ENCODE measurements at places on chromosomes 12 and 14.

- DNase-seq: no peak
Observed at GRCh38 chr14:104431351-104431928, 148.1 kb upstream of the C14orf180 start.

DNA sequence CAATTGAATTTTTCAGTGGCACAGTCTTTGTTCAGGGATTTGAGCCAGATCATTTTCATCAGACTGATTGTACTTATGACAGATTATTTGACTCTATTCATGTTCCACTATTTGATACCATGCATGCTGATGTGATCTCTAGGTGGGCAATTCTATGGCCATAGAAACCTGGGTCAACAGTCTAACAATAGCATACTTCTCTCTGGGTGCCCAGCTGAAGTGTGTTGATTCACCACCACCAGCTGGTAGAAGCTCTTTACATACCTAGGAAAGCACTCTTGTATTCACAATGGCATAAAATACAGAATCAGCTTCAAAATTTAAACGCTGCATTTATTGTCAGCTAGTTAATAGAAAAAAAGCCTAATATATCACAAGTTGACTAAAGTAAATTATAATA, 90.2 kb upstream of the TMTC2 start:
- DNase-seq: no peak

GRCh38 chr12:91702843-91703425, 442.7 kb downstream of the BTG1 start:
- DNase-seq: no peak

GRCh38 chr12:53532524-53533445, 25.5 kb upstream of the NPFF start:
- no peak for DNase-seq

GRCh38 chr12:34347367-34347766, 325.1 kb downstream of the ALG10 start:
- no peak for DNase-seq

- DNase-seq: no peak
Observed at GRCh38 chr12:47892819-47893218, 12.0 kb downstream of the VDR start.

- no peak for DNase-seq
Observed at GRCh38 chr12:111256629-111257434, 112.1 kb downstream of the PHETA1 start.

GRCh38 chr12:43550831-43551271, 1.2 kb downstream of the ADAMTS20 start:
- no peak for DNase-seq

DNA sequence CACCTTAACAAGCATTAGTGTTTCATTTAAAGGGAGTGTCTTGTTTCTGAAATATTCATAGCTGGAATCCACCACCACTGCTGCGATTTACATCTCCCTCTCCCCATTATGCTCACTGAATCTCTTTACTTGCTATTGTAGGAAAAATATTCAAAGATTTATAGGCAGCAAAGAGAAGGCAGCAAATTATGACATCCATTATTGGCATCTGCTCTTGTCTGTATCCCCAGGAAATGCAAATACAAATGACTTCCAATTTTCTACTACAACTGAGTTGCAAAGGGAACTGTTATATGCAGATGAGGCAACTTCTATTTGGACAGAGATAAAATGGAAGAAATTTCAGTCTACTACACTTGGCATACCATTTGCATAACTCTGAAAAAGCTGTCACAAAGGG, 88.4 kb upstream of the PRKD1 start:
- DNase-seq: no peak

Measured in iPS DF 19.7 (cell line).